ENCODE measurements at places on chromosomes 6 and 20.

- no peak for DNase-seq
Measured at GRCh38 chr6:91288741-91289140, 701.9 kb upstream of the MAP3K7 start.

DNA sequence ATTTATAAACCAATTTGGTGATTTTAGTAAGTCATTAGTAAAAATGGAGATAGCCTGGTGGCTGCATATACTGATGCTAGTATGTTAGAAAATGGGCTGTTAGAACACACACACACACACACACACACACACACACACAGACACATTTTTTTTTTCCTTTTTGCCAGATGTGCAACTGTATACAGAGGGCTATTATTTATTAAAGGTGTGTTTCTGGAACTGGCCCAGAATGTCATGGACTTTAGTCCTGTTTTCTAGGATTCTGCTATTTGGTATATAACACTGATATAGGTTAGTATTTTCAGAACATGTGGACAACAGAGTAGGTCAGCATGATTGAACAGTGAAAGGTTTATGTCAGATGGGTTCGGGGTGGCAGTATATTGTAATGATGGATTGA is 12.4 kb downstream of the MYO6 start:
- DNase-seq, result no peak

GRCh38 chr6:106694343-106694742 is 65.0 kb downstream of the QRSL1 start:
- DNase-seq, result no peak

- no peak for DNase-seq
Measured at GRCh38 chr6:145373826-145374225, 361.5 kb downstream of the EPM2A start.

DNA sequence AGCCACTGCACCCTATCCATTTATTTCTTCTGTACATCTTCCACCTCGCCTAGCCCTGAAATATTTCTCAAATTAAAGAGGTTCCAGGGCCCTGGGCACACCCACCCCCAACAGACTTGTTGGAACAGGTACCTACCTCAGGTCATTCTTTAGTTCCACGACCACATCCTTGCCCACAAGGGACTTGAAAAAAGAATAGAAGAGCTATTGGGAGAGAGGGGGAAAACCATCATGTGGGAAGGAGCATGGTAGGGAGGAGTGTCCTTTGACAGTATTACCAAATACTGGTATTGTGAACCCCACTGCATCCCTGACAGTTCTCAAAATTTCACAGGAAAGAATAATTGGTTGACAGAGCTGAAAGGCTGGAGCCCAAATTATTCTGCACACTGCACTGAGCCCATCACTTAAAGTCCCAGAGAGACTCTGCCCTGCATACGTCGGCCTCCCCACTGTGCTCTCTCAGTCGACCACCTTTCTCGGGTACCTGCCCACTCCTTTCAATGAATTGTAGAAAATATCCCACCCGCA is 762 bp downstream of the LSM2 start:
- no peak for DNase-seq

GRCh38 chr6:163180874-163181541 is 233.5 kb upstream of the QKI start:
- DNase-seq, result peak; percentile 12

All from prostate gland (tissue), 2 donors.